Neural progenitor cell (in vitro differentiated cells): ENCODE measurements at places on chromosomes 11 and 22. TPM values are rescaled to one million over a fixed set of nuclear protein-coding genes. Genes with fewer than 3 reads are reported as not detected.
A peak's percentile ranks its signal among the peaks of the same experiment; 100 is the strongest.

DNA sequence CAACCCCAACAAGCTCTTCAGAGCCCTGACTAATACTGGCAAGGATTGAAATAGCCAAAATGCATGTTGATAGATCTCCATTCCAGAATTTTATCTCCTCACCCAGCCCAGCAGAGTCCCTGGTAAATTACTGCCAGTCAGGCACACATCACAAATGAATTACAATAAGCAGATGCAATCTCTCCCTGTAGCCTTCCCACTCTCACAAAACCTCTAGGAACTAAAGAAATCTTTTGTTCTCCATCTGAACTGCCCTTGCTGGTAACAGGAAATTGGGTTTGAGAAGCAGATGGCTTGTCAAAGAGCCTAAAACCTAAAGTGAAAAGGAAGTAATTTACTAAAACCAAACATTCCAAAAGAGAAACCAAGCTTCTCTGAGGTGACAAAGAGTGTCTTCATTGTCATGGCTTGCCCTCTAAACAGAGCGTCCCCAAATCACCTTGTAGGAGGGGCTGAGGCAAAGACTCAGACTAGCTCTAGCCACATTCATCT is 59.5 kb downstream of the FAM168A start:
- H3K27ac ChIP-seq: peak overlapping the region; percentile 86
- no peaks in the 10 kb centered on the region for H3K36me3 ChIP-seq
- H3K27me3 ChIP-seq: no peaks in the 10 kb centered on the region
- peak; percentile 48 for DNase-seq
- peaks cover 33% of the 10 kb centered on the region for H3K4me1 ChIP-seq

GRCh38 chr11:133249065-133249464 is 283.2 kb downstream of the OPCML start:
- H3K4me3 ChIP-seq: no peak overlapping the region
- DNase-seq: peak; percentile 19
- no peaks in the 10 kb centered on the region for H3K36me3 ChIP-seq
- H3K27me3 ChIP-seq: no peaks in the 10 kb centered on the region
- no peak overlapping the region for H3K27ac ChIP-seq

GRCh38 chr11:57408771-57409170 is 18.1 kb downstream of the SLC43A3 start:
- no peaks in the 10 kb centered on the region for H3K36me3 ChIP-seq
- H3K4me3 ChIP-seq: no peak overlapping the region
- H3K27me3 ChIP-seq: no peaks in the 10 kb centered on the region
- H3K4me1 ChIP-seq: no peaks in the 10 kb centered on the region
- H3K27ac ChIP-seq: no peak overlapping the region

Gene PRSS23
- total RNA-seq: 266 and 282 TPM in 2 replicates

GRCh38 chr22:30310881-30311771 is 15.6 kb downstream of the TBC1D10A start:
- H3K36me3 ChIP-seq: no peaks in the 10 kb centered on the region
- no peak overlapping the region for H3K27ac ChIP-seq
- no peaks in the 10 kb centered on the region for H3K27me3 ChIP-seq
- DNase-seq: no peak
- H3K4me3 ChIP-seq: no peak overlapping the region

- peak; percentile 62 for DNase-seq
- H3K27ac ChIP-seq: peak overlapping the region; percentile 26
- no peaks in the 10 kb centered on the region for H3K27me3 ChIP-seq
- H3K4me3 ChIP-seq: no peak overlapping the region
- H3K4me1 ChIP-seq: peaks cover 34% of the 10 kb centered on the region
These were observed 133.0 kb downstream of the PLEKHA7 start for GRCh38 chr11:16881074-16881709.

DNA sequence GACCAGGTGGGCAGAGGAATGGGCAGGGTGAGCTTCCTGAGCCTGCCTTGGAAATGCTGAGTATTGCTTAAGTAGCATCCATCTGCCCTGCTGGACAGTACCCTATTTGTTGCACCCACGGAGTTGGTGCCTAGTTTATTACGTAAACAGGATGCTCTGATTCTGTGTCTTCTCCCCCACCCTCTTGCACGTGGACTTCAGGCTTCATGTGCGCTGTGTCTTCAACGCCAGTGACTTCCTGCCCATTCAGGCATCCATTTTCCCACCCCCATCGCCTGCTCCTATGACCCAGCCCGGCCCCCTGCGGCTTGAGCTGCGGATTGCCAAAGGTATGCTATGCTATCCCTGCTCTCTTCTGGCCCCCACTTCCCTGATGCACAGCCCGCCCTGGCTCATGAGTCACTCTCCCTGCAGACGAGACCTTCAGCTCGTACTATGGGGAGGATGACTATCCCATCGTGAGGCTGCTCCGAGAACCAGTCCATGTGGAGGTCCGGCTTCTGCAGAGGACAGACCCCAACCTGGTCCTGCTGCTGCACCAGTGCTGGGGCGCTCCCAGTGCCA is 5.7 kb downstream of the ZP1 start:
- H3K27me3 ChIP-seq: no peaks in the 10 kb centered on the region
- no peak overlapping the region for H3K27ac ChIP-seq
- no peaks in the 10 kb centered on the region for H3K4me1 ChIP-seq
- H3K4me3 ChIP-seq: no peak overlapping the region

DNA sequence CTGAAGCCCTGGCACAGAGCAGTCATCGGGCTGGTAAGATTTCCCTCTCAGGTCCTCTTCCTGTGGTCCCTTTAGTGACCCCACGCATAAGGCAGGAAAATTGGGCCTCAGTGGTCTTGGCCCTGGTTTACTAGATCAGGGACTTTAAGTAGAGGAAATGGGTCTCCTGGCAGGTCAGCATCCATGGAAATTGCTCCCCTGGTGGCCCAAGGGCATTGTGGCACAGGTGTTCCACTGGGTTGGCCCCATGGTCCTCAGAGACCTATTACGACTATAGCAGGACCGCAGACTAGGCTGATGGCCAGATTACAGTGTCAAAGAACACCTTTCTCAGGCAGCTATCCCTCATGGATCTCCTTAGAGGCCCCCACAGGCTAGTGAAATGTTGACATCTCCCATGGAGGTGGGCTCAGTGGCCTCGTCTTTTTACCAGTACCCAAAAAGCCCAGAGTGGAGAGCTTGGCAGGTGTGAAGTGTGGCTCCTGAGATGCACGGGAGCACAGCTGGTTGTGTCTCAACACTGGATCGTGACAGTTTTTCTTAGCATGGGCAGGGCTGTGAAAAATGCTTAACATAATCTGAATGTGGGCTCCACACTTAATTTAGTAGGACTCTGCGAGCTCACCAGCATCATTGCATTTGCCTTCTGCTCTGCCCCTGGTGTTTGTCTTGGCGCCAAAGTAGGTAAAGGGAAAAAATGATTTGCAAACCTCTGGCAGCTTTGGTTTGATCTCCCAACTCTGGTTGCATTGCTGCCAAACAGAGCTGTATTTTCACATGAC is 74.2 kb downstream of the ZBTB16 start:
- H3K36me3 ChIP-seq: no peaks in the 10 kb centered on the region
- no peak for DNase-seq
- peaks cover 55% of the 10 kb centered on the region for H3K4me1 ChIP-seq
- H3K4me3 ChIP-seq: no peak overlapping the region

GRCh38 chr11:58726737-58727414 is 4.9 kb downstream of the GLYAT start:
- no peak overlapping the region for H3K4me3 ChIP-seq
- DNase-seq: no peak
- no peak overlapping the region for H3K27ac ChIP-seq
- H3K27me3 ChIP-seq: no peaks in the 10 kb centered on the region
- H3K36me3 ChIP-seq: no peaks in the 10 kb centered on the region

DNA sequence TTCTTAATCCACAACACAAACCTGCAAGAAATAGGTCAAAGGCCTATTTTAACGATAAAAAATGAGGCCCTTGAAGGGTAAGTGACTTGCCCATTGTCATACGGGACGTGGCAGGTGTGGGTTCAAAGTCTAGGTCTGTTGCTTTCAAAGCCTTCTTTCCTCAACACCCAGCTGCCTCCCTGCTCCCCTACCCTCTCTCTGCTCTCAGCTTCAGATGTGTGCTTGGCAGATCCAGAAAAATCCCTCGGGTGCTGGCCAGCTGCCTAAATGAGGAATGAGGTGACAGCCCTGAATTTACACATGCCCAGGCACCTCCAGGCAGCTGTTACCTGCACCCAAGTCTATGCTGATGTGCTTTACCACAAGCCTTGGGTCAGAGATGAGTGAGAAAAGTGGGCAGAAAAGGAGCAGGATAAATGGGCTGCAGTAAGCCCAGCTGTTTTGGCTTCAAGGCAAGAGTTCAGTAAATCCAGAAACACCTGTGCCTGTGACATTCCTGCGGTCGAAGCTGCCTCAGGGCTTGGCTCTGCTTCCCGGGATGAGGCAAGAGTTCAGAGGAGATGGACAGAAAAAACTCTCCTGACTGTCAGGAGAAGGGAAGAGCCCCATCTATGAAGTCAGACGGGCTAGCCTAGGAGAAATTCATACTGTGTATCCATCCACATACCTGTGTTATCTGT is 49.9 kb upstream of the LDLRAD3 start:
- no peaks in the 10 kb centered on the region for H3K36me3 ChIP-seq
- no peaks in the 10 kb centered on the region for H3K27me3 ChIP-seq
- H3K4me3 ChIP-seq: no peak overlapping the region

DNA sequence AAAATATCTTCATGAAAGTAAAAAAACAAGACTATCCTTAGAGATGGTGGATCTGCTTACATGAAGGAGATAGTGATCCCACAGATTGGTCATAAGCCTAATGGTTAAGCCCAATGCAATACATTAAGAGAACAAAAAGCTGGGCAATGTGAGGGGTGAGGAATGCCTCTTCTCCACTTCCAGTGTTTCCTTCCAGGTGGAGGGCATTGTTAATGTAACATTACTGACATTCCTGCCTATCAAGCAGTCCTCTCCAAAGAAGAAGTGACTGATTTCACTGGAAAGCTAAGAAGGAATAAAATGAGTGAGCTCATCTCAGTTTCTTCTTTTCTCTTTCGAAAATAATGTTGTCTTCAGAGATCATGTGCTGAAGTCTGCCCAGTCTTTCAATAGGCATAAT is 207.8 kb downstream of the RAB38 start:
- peak; percentile 36 for DNase-seq
- H3K27ac ChIP-seq: no peak overlapping the region
- H3K4me3 ChIP-seq: no peak overlapping the region
- no peaks in the 10 kb centered on the region for H3K27me3 ChIP-seq
- H3K36me3 ChIP-seq: no peaks in the 10 kb centered on the region

DNA sequence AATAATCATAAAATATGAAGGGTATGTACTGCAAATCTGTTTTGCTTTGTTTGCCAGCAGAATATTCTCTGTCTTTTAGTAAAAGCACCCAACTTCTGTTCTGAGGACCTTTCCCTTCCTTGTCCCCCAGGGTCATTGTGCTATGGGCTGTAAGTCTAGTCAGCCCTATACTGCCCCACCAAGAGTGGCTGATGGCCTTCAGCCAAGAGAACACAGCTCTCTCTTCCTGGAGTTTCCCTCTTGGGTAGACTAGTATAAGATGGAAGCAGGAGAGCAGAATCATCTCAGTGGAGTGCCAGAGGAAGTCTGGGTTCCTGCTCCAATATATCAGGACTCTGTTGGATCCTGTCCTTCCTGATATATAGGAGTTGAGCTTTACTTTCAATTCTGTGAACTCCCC is 29.0 kb downstream of the MMP13 start:
- no peaks in the 10 kb centered on the region for H3K36me3 ChIP-seq
- no peaks in the 10 kb centered on the region for H3K27me3 ChIP-seq
- no peak overlapping the region for H3K4me3 ChIP-seq
- no peaks in the 10 kb centered on the region for H3K4me1 ChIP-seq
- DNase-seq: no peak
- no peak overlapping the region for H3K27ac ChIP-seq

DNA sequence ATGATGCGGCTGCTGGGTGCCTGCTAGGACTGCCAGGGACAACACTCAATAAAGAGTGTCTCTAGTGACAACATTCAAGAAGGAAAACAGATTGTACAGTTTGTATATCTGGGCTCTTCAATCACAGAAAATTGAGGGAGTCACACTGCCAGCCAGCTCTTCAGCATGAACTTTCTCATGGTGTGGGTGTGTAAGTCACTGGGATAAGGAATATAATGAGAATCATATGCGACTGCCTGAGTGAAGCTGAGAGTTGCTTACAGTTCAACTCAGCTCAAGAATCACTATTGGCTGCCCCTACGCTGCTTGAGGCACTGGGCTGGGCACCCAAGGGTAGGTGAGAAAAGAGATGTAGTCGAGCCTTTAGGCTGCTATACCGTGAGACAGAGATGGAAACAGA is 328.1 kb upstream of the PITPNB start:
- no peak overlapping the region for H3K27ac ChIP-seq
- DNase-seq: no peak
- H3K36me3 ChIP-seq: no peaks in the 10 kb centered on the region
- peaks cover 31% of the 10 kb centered on the region for H3K4me1 ChIP-seq
- H3K27me3 ChIP-seq: peaks cover 74% of the 10 kb centered on the region
- H3K4me3 ChIP-seq: no peak overlapping the region

GRCh38 chr11:13760115-13760514 is 91.6 kb downstream of the FAR1 start:
- peaks cover 7% of the 10 kb centered on the region for H3K4me1 ChIP-seq
- no peak overlapping the region for H3K27ac ChIP-seq
- H3K4me3 ChIP-seq: no peak overlapping the region
- no peaks in the 10 kb centered on the region for H3K27me3 ChIP-seq
- H3K36me3 ChIP-seq: no peaks in the 10 kb centered on the region
- no peak for DNase-seq

Gene OR52J3
- not detected in 2 replicates for total RNA-seq

Gene LAMTOR1
- total RNA-seq: 41.6 and 73.2 TPM in 2 replicates

DNA sequence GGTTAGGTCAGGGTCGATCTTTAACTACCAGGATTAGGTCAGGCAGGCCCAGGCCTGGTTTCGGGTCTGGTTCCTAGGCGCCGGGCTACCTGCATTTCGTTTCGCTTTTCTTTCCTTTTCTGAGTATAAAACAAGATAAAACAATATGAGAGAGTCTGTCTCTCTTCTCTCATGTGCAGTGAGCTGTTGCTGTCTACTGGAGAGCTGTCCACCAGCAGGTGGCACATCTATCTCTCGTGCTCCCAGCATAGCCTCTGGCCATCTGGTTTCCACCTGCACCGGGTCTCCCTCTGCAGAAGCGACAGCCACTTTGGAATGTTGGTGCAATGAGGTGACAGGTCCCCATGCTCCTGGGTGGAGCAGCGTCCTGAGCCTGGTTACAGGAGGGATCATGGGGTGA is 27.6 kb downstream of the RIBC2 start:
- DNase-seq: peak; percentile 73
- no peak overlapping the region for H3K27ac ChIP-seq
- H3K4me1 ChIP-seq: peaks cover 7% of the 10 kb centered on the region
- H3K4me3 ChIP-seq: no peak overlapping the region
- H3K27me3 ChIP-seq: no peaks in the 10 kb centered on the region
